Suppressor macrophage treated with lipopolysaccharide for 4 hours (primary cell): ENCODE measurements at places on chromosomes 5 and 9.

GRCh38 chr5:178751286-178751685, 20.8 kb upstream of the ZNF354A start:
- no peak for DNase-seq

- no peak for DNase-seq
Observed at GRCh38 chr5:28750251-28750650, 1711.9 kb upstream of the CDH9 start.

DNA sequence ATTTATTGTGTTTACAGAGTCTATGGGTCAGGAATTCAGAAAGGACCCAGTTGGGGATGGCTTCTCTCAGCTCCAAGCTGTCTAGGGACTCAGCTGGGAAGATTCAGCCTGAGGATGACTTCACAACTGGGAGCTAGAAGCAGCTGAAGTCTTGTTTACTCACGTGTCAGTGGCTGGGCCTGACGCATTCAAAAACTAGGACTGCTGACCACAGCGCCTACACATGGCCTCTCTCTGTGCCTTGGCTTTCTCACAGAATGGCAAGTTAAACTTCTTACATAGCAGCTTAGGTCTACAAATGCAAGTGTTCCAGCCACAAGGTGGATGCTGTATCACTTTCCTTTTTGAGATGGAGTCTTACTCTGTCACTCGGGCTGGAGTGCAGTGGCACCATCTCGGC, 16.3 kb upstream of the PPP2CA start:
- DNase-seq = no peak

DNA sequence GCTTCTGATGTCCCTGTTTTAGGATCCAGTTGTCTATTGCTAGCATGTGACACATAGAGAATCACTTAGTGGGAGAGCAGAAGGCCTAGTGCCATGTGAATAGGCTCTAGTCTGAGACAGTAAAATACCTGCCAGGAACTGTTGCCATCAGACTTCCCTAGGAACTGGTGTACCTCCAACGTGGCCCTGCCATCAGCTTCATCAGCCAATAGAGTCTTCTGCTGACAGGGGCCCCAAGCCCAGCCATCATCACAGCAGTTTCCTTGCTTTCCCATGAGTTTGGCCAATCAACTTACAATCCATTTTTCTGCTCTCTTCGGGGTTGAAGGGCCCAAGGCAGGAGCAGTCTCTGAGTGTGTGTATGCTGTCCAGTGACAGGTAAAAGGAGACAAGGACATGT, 128.4 kb upstream of the ADRA1B start:
- DNase-seq = no peak

DNA sequence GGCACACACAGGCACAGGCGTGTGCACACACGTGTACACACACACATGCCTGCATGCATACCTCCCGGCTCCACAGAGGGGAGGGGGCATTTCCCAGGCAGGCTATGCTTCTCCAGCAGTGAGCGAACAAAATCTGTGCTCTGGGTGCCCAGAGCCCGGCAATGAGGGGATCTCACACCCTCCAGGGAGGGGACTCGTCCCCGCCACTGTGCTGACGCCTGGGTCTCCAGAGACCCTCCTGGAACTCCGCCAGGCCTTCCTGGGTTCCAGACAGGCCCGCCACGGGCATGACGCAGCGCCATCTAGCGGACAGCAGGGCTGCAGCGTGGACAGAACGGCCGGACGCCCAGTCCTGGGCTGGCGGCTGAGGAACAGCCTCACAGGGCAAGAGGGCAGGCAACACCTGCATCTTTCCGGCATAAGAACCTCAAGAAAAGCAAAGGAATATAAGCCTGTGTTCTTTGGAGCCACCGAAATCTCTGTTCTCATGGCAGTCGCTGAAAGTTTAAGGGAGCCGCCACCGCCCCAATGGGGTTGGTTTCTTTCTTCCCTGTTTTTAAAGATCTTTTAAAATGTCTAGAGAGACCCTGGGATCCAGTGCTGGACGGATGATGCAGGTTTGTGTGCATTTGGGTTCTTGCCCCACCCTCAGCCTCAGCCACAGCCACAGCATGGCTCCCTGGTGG, 135.6 kb upstream of the PPP1R26 start:
- peak; percentile 49 for DNase-seq

DNA sequence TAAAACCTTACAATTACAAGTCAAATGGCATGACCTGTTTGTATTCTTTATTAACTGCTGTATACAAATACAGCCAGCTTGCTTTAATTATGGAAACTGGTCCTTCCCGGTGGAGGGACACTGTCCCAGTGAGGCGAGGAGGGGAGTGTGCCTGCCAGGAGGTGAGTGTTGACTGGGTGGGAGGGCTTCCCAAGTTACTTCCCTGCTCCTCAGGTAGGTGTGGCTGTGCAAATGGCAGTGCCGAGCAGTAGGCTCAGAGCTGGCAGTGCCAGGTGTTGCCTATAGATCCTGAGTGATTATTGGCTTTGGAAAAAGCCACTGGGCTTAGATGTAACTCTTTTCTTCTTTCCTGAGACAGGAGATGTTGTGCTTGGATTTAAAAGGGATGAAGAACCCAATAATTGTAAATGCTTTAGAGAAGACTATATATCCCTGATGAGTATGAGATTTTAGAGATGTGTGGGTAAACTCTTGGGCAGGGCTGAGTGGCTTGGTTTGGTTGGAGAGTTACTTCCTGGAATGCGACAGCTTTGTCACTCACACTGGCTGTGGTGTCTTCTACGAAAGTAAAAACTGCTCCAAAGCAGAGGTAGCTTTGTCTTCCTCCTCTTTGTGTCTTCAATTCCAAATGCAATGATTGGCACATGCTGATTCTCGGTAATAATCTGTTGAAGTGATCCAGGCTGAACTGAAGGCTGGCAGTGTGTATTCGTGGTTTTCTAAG, 43.7 kb downstream of the GLRX start:
- DNase-seq = peak; percentile 29

DNA sequence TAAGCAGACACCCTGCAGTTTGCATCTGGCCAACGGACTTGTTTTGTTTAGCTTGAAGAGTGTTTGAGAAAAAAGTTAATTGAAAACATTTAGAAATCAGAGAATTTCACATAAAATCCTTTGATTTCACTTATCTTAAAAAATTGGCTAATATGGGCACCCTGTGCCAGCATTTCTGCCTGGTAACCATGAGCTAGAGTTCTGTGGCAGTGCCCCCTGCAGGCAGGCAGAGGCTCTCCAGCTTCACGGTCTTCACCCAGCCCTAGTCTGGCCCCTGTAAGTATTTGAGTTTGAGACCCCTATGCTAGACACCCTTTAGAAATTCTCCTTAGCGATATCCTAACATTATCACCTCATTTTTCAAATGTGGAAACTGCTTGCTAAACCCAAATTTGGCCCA, 18.8 kb upstream of the FANCC start:
- DNase-seq = peak; percentile 24

DNA sequence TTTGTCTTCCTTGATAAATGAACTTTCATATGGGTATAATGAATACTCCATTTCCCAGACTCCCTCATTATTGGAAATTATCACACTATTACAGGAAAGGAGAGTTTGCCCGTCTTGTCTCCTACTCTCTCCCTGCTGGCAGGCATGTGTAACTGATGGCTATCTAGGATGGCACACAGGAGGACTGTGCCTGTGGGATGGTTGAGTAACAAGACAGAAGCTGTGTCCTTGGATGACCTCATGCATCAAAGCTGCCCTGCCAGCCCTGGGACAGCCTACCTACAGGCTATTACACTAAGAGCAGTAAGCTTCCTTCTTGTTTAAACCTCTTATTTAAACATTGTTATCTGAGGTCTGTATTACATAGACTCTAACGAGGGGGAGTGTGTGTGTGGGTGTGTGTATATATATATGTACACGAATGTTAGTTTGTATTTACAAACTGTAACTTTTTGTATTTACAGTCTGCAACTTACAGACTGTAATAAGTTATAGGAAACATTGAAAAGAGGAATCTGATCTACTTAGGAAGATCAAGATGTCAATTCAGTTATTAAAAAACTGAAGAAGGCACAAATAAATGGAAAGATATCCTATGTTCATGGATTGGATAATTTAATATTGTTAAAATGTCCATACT, 247.6 kb upstream of the ACO1 start:
- no peak for DNase-seq

DNA sequence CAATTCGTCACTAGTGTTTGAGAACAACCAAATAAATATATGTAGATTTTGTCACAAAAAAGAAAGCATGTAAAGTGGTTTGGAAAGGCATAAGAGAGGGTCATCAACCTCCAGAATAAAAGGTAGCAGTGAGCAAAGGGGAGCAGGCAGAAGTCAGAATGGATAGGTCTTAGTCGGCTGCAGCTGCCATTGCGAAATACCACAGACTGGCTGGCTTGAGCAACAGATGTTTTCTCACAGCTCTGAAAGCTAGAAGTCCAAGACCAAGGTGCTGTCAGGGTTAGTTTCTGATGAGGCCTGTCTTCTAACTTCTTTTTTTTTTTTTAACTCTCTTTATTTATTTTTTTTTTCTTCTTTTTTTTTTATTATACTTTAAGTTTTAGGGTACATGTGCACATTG, 208.1 kb upstream of the PIK3R1 start:
- peak; percentile 79 for DNase-seq

DNA sequence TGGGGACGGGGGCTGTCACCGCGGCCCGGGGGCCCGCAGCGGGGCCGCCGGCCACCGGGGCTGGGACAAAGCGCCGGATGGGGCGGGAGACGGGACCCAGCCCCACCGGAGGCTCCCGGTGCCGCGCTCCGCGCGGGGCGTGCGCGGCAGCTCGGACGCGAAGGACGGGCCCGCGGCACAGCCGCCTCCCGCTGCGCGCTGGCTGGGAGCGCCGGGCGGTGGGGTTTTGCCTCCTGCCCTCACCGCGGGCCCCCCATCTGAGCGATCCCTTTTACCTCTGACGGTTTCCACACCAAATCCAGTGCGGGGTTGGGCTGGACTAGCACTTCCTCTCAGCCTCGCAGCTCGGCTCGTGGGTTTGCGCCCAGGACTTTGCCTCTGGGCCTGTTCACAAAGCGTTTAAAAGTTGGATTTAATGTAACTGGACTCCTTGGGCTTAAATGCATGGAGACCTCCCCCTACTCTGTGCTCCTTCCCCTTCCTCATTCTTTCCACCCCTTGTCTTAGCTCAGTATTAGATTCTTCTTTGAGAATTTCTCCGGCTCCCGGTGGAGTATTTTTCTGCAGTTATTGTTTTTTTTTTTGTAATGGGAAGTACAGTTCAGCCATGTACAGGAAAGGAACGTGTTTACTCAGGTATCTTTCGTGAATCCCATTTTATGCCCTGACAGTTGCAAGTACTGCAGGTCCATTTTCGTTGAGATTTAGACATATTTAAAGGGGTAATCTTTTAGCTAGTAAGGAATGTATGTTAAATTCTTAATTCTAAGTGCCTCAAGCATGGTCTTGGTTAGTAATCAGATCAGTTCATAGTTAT, 691 bp downstream of the FCHO2 start:
- peak; percentile 59 for DNase-seq

- no peak for DNase-seq
Observed at GRCh38 chr5:5781335-5781734, 358.9 kb downstream of the ICE1 start.

DNA sequence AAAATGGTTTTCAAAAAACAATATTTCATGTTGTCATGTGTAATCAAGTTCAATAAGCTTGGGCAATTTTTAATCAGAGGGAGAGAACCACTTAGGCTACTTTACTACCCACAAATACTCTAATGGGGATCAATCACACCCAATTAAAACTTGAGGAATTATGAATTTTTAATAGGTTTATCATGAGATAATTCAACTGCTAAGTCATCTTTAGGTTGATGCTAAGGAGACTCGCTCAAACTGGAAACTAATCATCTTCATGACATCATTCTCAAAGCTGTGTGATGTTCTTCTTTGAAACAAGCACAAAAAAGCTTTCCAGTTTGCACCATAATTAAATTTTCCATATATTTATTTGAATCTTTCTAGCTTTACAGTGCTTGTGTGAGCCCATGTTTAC, 867.5 kb downstream of the MAT2B start:
- no peak for DNase-seq

DNA sequence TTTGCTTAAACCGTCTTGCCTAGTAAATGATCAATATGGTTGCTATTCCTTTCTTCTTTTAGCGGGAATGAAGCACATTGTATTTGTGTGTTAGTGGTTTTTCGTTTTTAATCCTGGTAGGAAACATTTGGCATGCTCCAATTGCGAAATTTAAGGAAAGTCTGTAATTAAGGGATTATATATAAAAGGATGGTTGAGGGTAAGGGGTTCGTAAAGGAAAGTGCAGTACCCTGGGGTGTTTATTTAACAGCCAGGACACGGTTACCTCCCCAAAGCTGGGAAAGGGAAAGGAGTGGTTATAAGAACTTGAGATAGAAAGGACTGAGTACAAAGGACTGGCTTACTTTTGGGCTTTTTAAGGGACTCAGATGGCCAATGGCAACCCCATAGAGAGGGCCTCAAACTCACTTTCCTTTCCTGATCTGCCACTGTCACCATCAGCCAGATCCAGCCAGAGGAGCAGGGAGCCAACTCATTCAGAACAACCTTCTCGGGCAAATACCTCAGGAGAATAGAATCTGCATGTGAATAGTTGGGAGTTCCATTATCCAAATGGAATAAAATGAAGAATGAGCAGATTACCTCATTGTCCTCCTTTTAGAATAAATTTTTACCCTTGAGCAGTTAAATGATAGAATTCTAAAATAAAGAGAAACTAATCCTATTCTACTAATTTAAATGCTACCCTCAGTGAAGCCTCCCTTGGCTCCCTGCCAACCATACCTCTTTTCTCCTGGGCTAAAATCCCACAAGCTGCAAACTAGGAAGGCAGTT, 117.7 kb downstream of the SNCAIP start:
- no peak for DNase-seq

DNA sequence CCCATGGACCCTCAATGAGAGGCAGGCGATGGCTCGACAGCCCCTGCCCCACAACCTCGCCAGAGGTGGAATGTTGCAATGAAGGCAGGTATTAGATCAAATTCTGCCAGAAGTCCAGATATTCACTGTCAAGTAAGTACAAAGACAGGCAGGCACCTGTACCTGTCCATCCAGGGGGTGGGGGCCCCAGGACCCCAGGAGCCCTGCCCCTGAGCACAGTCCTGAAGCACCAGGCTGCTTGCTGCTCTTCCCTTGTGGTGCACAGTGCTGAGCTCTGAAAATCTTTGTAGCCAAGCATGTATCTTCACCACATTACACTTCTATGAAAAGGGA, 26.2 kb upstream of the HMCN2 start:
- no peak for DNase-seq

DNA sequence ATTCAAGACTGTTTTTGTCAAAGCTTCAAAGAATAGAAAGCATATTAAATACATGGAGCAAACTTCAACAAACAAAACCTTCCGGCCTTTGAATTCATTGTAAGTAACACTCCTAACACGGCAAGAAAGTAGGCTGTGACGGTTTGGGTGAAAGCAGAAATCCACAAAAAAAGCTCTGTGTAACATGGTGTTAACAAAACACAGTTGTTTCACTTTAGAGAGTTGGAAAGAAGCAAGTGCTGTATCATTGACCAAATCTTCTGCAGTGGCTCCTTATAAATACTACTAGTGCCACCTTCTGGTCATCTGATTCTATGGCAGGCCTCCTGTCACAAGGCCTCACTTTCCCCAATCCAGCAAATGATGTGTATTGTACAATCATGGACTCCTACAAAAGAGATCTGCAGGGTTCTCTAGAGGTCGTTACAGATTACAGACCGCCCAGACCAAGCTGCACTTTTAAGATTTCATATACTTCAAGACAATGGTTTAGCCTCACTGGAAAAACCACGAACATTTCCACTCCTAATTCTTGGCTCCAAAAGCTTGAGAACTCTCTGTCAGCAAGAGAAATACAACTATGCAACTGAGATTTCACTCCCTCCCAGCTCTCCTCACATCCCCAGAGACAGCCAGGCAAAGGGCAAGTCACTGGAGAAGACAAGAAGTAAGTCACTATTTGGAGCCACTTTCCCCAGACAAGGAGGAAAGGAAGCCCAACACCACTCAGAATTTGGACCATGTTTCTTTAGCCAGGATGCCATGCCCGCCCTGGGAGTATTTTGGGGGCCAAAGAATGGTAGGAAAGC, 196.2 kb downstream of the DTWD2 start:
- peak; percentile 63 for DNase-seq
